Memory B cell (primary cell): ENCODE measurements at places on chromosomes 6 and 20.

- no peak for DNase-seq
Measured at GRCh38 chr6:118468682-118469465, 79.2 kb upstream of the PLN start.

- no peak for DNase-seq
Measured at GRCh38 chr6:79066330-79066729, 11.7 kb downstream of the PHIP start.

DNA sequence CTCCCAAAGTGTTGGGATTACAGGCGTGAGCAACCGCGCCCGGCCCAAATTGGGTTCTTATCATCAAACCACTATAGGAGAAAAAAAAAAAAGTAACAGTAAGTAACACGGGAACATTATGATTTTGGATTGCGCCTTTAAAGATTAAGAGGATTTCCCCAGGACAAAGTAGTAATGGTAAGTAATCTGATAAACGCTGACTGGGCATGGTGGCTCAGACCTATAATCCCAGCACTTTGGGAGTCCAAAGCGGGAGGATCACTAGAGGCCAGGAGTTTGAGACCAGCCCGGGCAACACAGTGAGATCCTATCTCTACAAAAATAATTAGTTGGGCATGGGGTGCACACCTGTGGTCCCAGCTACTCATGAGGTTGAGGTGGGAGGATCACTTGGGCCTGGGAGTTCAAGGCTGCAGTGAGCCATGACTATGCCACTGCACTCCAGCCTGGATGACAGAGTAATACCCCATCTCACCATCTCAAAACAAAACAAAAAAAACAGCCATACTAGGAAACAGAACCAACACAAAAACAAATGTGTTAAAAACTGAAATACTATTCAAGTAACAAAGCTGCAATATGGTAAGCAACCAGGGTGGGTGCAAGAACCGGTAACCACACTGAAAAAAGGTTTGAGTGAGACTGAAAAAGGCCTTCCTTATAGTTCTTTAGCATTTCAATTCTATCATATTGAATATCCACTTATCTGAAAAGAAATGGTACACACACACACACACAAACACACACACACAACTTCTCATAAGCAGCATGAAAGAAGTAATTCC is 8.2 kb downstream of the C6orf62 start:
- DNase-seq: no peak

GRCh38 chr20:61704661-61705060 is 361.0 kb downstream of the TAF4 start:
- no peak for DNase-seq

GRCh38 chr6:135251498-135252441 is 70.7 kb downstream of the MYB start:
- no peak for DNase-seq
